Effector CD4-positive, alpha-beta T cell (primary cell): ENCODE measurements at places on chromosomes 12 and 14.
A peak's percentile ranks its signal among the peaks of the same experiment; 100 is the strongest.

GRCh38 chr14:81312289-81312876 is 87.7 kb downstream of the STON2 start:
- no peak for DNase-seq

GRCh38 chr12:123057513-123058265 is 77.2 kb downstream of the ARL6IP4 start:
- no peak for DNase-seq

DNA sequence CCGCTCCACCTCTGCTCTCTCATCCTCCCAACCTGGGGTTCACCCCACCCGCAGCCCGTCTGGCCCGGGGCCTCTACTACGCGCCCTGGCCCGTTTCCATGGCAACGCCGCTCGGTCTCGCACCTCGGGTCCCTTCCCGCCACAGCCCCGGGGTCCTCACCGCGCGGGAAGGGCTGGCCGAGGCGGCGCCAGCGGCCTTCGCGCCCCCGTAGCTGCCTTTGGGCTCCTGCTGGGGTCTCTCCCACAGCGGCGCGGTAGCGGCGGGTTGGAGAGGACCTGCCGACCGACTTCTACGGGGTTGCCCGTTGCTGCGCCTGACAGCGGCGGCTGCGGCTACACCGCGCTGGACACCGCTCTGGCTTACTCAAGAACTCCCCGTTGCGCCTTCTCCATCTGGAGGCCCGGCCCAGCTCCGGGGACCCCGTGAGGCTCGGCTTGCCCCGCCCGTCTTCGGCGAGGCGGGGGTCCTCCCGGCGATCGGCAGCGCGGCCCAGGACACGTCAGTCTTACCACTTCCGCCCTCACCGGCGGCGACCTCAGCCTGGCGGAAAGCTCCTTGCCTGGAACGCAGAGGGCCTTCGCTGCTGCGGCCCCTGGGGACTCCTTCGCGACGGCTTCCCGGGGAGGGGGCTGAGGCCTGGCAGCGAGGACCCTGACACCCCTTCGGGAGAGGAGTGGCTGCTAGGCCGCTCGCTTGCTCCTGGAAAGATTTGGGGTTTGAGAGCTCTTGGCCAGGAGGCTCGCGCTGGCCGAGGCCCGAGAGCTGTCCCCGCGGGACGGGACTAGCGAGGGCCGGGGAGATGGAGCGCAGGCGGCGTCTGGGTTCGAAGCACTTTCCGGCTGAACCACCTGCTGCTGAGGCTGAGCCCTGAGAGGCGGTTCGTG is at the start of gene TM9SF1:
Gene TM9SF1 (minus strand): TSS at position 256 of the 885 bp plus-strand sequence. CDS start 422 bp downstream, outside the sequence.
- DNase-seq: peak; percentile 87

GRCh38 chr12:93733358-93733757 is 56.2 kb downstream of the CRADD start:
- no peak for DNase-seq
